ENCODE measurements at places on chromosomes 6 and 20.
A peak's percentile ranks its signal among the peaks of the same experiment; 100 is the strongest.

DNA sequence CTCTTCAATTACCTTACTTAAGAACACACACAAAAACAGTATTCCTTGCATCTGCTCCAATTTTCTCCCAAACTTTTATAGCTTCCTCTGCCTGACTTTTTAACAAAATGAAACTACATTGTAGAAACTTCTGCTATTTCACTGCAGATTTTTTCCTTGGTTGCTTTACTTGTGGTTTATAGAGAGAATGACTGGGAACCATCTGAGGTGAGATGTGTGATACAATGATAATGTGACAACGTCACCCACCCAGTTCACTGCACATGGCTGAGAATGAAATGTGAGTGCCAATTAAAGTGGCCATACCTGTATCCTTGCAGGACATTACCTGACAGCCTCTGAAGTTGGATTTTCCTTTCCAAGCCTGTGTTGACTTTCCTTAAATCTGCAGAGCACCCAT, 258.4 kb downstream of the CD83 start:
- H3K36me3 ChIP-seq: no peaks in the 10 kb centered on the region
- peaks cover 3% of the 10 kb centered on the region for H3K4me1 ChIP-seq
- DNase-seq: no peak
- no peak overlapping the region for H3K4me3 ChIP-seq
- H3K27ac ChIP-seq: no peak overlapping the region
- H3K27me3 ChIP-seq: no peaks in the 10 kb centered on the region

- no peak overlapping the region for H3K27ac ChIP-seq
- H3K4me3 ChIP-seq: no peak overlapping the region
- H3K4me1 ChIP-seq: peaks cover 2% of the 10 kb centered on the region
- DNase-seq: no peak
These were observed 35.1 kb downstream of the MAP3K5 start for GRCh38 chr6:136757150-136757549.

GRCh38 chr6:80020381-80021120, 16.1 kb downstream of the TTK start:
- no peak overlapping the region for H3K27ac ChIP-seq
- H3K27me3 ChIP-seq: no peaks in the 10 kb centered on the region
- H3K4me3 ChIP-seq: no peak overlapping the region
- H3K36me3 ChIP-seq: no peaks in the 10 kb centered on the region
- H3K4me1 ChIP-seq: no peaks in the 10 kb centered on the region
- no peak for DNase-seq

GRCh38 chr6:147384029-147384428, 124.5 kb upstream of the SAMD5 start:
- DNase-seq: no peak
- no peak overlapping the region for H3K27ac ChIP-seq
- no peaks in the 10 kb centered on the region for H3K27me3 ChIP-seq
- H3K4me3 ChIP-seq: no peak overlapping the region
- peaks cover 7% of the 10 kb centered on the region for H3K36me3 ChIP-seq
- no peaks in the 10 kb centered on the region for H3K4me1 ChIP-seq

- no peak overlapping the region for H3K27ac ChIP-seq
- H3K36me3 ChIP-seq: no peaks in the 10 kb centered on the region
- H3K4me3 ChIP-seq: no peak overlapping the region
These were observed 13.6 kb downstream of the GLP1R start for GRCh38 chr6:39062014-39062740.

- no peaks in the 10 kb centered on the region for H3K4me1 ChIP-seq
- H3K36me3 ChIP-seq: no peaks in the 10 kb centered on the region
- H3K4me3 ChIP-seq: no peak overlapping the region
- H3K27me3 ChIP-seq: no peaks in the 10 kb centered on the region
- no peak for DNase-seq
These were observed 14.8 kb downstream of the GJA1 start for GRCh38 chr6:121450242-121450641.

GRCh38 chr6:24721461-24722215, 2.7 kb upstream of the C6orf62 start:
- no peaks in the 10 kb centered on the region for H3K4me1 ChIP-seq
- no peaks in the 10 kb centered on the region for H3K36me3 ChIP-seq
- peak overlapping the region; percentile 90 for H3K27ac ChIP-seq

GRCh38 chr6:68651011-68651985, 16.2 kb downstream of the ADGRB3 start:
- no peaks in the 10 kb centered on the region for H3K4me1 ChIP-seq
- H3K27me3 ChIP-seq: no peaks in the 10 kb centered on the region
- H3K27ac ChIP-seq: no peak overlapping the region

DNA sequence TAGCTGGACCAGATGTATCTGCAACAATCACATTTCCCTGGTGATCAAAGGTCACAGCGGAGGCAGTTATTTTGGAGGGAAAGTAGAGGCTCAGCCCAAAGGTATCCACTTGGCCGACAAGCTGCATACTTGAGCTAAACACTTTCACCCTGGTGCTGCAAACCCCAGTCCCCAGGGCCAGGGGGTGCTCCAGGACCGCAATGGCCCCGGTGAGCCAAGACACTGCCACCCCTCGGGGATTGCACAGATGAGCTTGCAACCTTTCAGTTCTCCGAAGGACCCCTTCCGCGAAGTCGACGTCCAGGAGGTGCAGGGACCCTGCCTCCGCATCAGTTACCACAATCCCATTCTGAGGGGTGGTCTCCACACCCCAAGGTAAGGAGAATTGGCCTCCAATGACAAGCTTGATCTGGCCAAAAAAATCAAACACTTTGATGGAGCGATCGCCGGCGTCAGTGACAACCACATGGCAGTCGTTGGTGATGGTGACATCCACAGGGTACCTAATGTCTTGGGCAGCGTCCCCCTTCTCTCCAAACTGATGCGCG, 823 bp downstream of the NHLRC1 start:
- no peak overlapping the region for H3K27ac ChIP-seq
- no peaks in the 10 kb centered on the region for H3K4me1 ChIP-seq
- peak overlapping the region; percentile 54 for H3K4me3 ChIP-seq
- no peak for DNase-seq
- H3K27me3 ChIP-seq: no peaks in the 10 kb centered on the region

Data from small intestine (tissue), 16 donors.